Renal pelvis (tissue), 12 donors: ENCODE measurements at places on chromosomes 7 and 10.

DNA sequence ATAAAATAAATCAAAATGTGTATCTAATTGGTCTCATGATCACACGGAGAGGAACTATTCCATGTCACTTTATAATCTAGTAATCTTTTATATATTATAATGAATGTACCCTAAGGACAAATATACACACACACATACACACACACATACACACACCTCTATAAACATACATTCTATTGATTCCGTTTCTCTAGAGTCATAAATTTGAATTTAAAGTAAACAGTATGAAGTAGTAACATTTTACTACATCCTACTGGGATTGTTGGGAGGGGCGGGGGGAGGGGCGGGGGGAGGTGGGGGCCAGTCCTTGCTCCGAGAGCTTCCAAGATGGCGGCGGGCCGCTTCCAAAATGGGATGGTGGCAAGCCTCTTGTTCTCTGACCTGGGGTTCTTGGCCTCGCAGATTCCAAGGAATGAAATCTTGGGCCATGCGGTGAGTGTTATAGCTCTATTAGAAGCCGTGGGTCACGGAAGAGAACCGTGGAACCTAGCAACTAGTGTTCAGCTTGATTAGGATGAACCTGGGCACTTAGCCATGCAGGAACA, 143.2 kb downstream of the REEP3 start:
- DNase-seq: no peak

- no peak for DNase-seq
Measured at GRCh38 chr10:97333601-97334369, 744 bp downstream of the FRAT2 start.

DNA sequence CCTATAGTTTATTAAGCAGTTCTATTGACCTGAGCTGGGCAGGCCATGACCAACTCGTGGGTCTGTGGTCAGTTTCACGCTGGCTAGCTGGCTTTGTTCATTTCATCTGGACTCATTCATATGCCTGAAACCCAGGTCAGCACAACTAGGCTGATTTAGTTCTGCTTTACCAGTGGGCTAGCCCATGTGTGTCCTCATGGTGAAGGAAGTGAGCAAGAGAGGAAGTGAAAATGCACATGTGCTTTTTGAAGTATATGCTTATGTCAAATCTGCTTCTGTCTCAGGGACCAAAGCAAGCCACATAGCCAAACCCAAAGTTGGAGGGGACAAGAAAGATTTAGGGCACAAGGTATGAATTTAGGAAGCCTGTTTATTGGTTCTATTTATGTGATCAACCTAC, 154.5 kb downstream of the RNF133 start:
- DNase-seq: no peak

DNA sequence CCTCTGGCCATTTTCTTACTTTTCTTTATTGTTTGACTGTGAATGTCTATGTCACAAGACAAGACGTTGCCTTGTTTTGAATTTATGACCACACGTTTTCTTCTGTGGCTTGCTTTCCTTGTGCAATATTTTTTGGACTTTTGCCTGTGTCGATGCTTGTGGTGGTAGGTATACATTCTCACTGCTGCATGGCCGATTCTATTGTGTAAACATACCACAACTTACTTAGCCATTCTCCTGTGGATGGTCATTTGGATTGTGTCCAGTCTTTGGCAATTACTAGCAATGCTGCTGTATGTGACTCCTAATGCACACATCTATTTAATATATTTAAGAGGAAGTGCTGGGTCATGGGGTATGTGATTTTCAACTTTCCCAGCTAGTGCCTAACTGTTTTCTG, 18.0 kb upstream of the DLG5 start:
- DNase-seq: no peak

DNA sequence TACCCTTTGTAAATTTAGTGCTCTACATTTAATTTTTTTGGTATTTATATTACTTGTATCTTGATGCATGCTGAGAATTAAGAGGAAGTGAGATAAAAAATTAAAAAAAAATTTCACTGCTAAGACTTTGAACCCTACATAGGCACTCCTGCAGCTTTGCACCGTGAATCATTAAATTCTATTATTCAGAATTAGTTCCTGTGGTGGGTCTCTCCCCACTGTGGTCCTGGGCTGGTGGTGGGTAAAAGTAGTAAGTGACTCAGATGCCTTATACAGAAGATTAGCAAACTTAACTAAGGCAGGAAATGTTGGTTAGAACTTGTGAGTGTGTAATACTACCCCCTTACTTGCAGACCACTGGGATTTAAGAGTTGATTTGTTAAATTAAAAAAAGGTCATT, 72.6 kb downstream of the AP3M1 start:
- DNase-seq: no peak

GRCh38 chr7:159198016-159198724, 53.5 kb upstream of the VIPR2 start:
- no peak for DNase-seq

- no peak for DNase-seq
Measured at GRCh38 chr10:110820321-110820814, 51.4 kb upstream of the PDCD4 start.

GRCh38 chr10:2933071-2933470, 134.3 kb upstream of the PFKP start:
- DNase-seq: no peak

DNA sequence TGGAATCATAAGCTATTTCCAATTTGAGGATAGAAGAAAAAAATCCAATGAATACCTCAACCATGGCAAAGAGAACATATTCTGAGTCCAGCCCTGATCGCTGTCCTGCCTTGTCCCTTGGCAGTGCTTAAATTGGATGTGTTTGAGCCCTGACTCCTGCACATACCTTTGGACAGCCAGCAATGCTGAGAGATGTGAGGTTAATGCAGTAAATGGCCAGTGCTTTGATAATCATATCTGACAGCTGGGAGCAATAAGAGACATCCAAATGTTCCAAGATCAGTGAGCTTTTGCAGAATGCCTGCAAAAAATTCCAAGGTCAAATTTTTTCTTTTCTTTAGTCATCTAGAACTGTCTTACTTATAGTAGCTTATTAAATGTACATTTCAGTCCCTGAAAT, 80.1 kb upstream of the LRRC17 start:
- DNase-seq: no peak

GRCh38 chr10:118304521-118304920, 37.6 kb downstream of the FAM204A start:
- DNase-seq: no peak

- no peak for DNase-seq
Measured at GRCh38 chr7:27146491-27147198, 929 bp downstream of the HOXA6 start.

DNA sequence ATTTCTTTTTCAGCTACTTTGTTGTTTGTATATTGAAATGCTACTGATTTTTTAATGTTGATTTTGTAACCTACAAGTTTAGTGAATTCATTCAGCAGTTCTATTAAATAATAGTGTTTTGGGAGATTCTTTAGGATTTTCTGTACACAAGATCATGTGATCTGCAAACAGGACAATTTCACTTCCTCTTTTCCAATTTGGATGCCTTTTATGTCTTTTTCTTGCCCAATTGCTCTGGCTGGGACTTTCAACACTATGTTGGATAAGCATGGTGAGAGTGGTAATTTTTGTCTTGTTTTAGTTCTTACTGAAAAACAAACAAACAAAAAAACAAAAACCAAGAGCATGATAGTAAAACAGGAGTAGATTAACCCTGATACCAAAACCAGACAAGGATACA, 316.2 kb downstream of the ATRNL1 start:
- DNase-seq: no peak

DNA sequence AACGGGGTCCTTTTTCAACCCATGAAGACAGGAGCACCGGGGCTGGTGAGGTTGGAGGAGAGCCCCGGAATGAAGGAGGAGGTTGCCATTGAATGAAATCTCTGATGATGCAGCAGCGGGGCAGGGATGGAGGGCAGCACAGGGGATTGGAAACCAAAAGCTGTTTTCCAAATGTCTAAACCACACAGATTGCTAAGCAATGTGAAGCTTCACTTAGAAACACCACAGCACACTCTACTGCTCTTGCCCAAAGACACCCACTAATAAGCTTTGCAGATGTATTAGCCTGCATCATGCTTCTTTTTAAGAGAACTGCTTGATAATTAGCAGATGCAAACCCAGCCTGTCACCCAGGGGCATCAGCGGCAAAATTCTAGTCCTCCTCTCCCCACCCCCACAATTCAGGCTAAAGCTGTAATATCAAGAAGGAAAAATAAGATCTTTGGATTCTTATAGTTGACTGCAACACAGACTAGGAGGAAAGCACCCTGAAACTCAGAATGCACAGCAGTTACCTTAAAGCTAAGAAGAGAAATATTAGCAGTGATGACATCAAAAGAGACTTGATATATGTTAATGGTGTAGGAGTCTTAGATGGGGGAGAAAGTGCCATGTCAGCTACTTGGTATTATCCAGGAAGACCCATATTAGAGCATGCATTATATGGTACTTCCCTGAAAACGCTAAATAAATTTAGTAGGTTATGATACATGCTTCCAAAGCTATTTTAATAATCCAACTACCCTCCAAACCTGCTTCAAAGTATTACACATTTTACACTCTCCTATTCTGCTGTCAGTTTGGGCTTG, 666.7 kb downstream of the KCNMA1 start:
- no peak for DNase-seq

DNA sequence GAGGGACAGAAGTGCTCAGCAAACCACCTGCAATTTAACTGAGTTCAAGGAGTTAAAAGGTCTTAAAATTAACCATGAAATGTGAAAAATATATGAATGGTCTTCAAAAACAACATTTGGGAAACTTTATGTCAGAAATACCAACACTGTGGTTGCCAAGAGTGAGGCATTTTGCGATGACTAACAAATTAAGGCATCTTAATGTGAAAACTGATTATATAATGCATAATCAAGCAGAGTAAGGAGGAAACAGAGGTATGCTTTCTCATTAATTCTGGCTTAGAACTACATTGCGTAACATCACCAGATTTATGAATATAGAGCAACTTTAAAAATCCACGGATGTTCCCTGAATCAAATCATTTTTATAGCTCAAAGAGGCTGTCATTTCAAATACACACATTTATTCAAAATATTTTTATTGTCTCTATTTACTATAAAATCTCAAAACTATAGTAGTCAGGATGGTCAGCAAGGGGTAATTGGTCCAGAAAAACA, 335.5 kb downstream of the LRRTM3 start:
- DNase-seq: no peak

- no peak for DNase-seq
Measured at GRCh38 chr7:121831351-121831750, 41.6 kb upstream of the PTPRZ1 start.

DNA sequence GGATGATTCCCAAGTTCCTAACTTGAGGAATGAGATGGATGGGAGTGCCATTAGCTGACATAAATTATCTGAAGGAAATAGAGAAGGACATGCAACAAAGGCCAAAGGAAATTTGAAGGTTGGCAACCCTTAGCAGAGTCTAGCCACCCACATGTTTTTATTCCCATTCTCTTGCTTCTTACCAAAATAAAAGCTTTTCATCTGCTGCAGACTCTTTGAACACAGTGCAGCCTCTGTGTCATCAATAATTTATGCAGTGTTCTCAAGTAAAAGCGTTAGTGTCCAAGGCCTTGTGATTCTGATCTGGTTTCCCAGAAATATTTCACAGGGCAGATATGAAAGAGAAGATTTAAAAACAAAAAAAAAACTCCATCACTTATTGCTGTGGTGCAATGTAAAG, 98.5 kb downstream of the ST7 start:
- DNase-seq: no peak

- no peak for DNase-seq
Measured at GRCh38 chr7:37901890-37902524, 14.6 kb downstream of the SFRP4 start.

DNA sequence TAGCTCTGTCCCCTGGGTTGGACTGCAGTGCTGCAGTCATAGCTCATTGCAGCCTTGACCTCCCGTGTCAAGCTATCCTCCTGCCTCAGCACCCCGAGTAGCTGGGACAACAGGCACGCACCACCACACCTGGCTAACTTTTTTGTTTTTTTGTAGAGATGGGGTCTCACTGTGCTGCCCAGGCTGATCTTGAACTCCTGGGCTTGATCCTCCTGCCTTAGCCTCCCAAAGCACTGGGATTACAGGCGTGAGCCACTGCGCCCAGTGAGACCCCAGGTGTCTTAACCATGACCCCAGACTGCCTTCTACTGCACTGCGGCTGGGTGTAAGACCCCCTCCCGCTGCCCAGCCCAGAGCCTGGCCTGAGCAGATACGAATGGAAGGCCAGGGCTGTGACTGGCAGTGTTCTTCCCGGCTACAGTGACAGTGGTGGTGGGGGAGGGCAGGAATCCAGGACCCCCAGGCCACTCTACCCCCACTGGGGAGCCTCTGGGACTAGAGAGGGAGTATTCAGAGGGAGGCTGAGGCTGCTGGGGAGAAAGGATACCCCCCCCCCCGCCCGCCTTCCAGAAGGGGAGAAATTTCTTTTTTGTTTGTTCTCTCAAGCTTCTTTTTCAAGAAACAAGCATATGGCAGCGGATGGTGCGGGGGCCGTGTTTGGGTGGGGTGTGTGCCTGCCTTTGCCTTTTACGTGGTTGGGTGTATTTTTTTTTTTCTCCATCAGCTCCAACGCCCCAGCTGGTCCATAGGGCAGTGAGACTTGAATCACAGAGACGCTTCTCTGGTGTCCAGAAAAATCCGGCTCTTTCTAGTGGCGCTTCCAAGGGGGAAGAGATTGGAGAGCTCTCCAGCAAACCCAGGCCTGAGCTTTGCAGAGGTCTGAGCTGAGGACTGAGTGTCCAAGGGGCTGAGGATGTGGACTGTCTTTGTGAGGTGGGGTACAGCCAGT, 36.6 kb downstream of the GTF2IRD1 start:
- DNase-seq: no peak
